ENCODE measurements at places on chromosomes 13 and 19.

DNA sequence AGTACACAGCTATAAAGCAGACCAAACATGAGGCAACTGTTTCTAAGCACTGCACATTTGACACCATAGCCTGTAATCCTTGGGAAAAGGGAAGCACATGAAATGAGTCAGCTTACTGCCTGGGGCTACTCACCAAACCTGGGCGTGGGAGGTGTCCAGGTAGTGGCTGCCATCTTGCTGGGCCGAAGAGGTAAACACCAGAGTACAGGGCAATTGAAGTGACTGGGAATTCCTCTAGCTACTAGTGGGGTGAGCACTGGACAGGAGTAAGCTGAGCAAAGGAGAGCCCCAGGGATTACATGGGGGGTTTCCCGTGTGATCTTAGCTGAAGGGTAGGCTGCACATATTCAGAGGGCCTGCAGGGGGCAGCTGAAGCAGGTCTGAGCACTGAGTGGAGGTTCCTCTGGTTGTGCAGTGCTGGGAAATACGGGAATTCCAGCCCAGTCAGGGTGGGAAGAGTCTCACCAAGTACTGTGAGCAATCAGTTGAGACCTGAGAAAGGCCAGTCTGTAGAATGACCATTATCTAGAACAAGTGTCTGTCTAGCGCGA is 140.5 kb downstream of the SLC7A1 start:
- DNase-seq = no peak

GRCh38 chr13:77038907-77039480 is 12.0 kb upstream of the FBXL3 start:
- DNase-seq = no peak

- no peak for DNase-seq
These were observed 43.6 kb upstream of the ZNF681 start for GRCh38 chr19:23802290-23802689.

GRCh38 chr19:4098493-4098892 is 25.4 kb downstream of the MAP2K2 start:
- no peak for DNase-seq

DNA sequence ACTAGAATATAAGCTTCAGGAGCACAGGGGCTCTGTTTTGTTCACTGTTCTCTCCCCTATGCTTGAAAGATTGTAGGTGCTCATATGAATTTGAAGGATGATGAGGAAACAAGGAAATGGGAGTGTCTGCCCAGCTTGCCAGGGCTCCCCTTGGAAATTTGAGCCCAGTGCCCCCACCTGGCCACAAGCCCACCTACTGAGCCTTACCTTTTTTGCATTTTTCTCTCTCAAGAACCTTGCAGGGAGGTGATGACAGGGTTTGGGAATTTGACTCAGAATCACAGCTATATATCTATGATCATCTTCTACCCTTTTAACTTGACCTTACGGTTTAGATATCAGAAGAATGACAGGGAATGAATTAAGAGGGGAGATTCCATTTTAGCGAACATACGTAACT is 33.8 kb downstream of the SERP2 start:
- no peak for DNase-seq

- no peak for DNase-seq
These were observed 80.9 kb upstream of the UQCRFS1 start for GRCh38 chr19:29293736-29294342.

- no peak for DNase-seq
These were observed 31.3 kb upstream of the ZMYM2 start for GRCh38 chr13:19927117-19927748.

GRCh38 chr19:2716722-2717637 is 4.2 kb downstream of the DIRAS1 start:
- DNase-seq = no peak

DNA sequence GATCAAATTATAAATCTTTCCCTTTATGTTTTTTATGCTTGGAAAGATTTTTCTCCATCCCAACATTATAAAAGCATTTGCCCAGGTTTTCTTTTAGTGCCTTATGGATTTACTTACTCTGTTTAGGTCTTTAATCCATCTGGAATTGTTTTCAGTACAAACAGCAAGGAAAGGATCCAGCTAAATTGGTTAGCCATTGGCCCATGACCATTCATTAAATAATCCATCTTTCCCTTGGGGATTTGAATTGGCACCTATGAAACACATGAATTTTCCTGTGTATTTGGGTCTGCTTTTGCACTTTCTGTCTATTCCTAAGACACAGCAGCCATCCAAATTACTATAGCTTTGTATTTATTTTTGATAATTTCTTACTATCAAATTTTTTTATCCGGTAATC is 28.8 kb upstream of the SHKBP1 start:
- no peak for DNase-seq

DNA sequence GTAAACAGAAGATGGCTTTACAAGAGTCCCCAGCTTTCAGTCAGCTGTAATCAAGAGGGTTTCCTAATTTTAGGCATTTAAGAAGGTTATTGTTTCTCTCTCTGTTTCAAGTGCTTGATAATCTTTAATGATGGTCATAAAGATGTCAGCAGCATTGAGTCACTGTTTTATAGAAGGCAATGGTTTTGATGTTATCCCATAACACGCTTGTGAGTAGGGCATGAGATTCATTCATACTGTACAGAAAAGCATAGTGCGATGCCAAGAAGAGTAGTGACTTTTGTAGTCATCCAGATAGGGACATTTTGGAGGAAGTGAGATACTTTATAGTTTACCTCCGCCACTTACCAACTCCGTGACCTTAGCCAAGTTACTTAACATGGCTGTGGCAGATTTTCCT is 364.2 kb upstream of the SLC10A2 start:
- DNase-seq = no peak

DNA sequence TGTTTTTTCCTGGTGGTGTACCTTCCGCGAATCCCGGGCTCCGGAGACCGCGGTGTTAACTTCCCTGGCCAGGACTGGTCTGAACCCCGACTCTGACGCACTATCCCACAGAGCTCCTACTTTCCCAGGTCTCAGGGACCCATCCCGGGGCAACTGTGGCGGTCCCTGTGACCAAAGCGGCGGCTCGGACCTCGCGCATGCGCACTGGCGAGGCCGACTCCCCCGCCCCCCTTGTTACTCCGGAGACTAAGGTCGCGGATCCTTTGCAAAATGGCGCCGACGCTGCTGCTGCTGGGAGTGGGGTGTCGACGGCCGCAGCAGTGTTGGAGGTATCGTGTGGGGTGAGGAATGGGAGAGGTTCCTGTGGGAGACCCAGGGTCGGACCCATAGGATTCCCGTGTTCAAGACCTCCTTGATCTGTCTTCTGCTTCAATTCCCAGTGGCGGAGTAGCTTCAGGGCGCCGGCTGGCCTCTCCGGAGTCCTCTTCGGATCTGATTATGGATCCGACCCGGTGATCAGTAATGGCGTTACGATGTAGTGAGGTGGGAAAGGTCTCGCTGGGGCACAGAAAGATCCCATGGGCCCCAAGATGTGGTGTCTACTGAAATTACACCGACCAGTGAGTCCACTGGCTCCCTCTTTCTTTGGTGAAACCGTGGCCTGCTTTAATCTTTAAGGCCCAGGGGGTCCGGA is 66.6 kb upstream of the ZNF527 start:
- DNase-seq = no peak

DNA sequence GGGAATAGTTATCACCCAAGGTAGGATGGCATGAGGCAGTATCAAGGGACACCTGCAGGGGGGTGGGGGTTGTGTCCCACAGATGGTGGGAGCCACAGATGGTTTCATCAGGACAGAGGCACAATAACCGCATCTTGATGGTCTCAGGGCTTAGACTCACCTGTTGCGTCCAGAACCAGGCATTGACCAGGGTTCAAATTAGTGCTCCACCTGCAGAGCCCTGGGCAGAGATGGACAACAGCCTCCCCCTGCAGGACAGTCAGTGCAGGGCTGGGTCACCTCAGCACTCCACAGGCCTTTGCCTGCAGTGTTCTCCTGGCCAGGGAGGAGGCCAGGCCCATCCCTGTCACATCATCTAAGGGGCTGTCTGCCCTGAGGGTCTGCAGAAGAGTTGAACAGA is 14.5 kb upstream of the CEACAM1 start:
- DNase-seq = no peak

DNA sequence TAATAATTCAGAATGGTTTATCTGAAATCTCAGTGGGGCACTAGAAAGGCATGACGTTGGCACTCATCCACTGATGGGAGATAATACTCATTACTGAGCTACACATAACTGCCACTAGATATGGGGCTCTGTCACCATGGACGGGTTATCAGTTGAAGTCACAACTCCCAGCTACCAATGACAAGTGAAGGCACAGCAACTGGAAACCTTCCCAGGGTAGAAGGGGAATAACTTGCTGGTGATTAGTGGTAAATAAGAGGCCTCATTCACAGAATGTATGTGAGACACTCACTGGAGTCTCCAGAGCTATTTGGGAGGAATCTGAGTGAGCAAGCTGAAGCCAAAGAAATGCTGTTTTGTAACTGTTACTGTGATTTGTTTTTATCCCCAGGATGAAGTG is 249.6 kb downstream of the ENOX1 start:
- DNase-seq = no peak

- no peak for DNase-seq
These were observed 18.4 kb upstream of the RUBCNL start for GRCh38 chr13:46405457-46405856.

- no peak for DNase-seq
These were observed 108.2 kb downstream of the GNG7 start for GRCh38 chr19:2594319-2594718.

DNA sequence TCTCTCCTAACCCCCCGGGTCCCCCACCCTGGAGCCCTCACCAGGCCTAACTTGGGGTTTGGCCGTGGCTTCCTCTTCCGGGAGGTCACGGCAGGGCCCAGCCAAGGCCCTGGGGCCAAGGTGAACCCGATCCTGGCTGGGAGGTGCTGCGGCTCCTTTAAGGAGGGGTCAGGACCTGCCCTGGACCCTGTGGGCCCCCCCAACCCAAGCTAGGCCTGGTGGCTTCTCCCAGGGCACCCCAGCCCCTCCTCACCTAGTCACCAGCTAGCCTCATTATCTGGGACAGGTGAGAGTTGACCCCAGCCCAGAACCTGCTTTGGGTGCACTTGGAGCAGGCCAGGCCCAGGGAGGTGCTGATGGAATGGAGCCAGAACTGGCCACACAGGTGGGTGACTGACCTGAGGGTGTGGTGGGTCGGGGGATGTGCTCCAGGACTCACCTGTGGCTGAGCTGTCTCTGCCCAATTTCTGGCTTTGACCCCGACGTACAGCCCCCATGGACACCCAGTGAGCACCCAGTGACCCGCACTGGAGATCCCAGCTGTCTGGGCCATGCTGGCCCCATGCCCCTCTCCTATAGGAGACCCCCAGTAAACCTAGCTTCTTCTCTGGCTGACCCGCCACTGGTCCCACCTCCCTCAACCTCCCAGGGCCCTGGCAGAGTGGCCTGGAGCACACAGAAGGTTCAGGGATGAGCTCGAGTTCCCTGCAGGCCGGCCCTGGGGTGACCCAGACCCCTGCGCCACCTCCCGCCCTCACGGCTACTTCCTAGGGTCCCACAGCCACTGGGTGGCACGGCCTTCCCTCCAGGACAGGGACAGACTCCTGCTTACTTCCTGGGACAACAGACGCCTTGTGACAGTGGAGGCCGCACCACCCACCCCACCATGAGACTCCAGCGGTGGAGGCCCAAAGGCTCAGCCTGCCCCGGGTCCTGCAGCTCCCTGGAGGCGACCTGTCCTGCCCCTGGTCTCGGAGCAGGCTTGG is 6.7 kb upstream of the MKNK2 start:
- DNase-seq = no peak

GRCh38 chr13:70407486-70407885 is 299.2 kb upstream of the KLHL1 start:
- no peak for DNase-seq

GRCh38 chr19:39531834-39532232 is 819 bp downstream of the EID2B start:
- DNase-seq = no peak

DNA sequence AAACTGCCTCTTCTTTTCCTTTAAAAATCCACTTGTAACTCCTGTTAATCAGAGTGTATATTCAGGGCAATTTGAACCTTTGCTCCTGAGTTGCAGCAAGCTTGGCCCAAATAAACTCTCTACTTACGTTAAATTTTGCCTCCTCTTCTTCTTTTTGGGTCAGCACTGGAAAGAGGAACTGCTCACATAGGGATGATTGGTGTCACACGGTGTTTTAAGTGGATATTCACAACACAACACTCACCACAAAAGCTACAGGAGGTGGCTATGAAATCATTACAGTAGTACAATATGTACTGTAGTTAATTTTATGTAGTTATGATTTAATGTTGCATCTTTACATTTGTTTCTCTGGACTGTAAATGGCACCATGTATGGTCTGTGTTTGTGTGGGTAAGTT is 96.8 kb upstream of the DOCK9 start:
- DNase-seq = no peak

GRCh38 chr13:77786695-77787287 is 89.3 kb downstream of the SLAIN1 start:
- no peak for DNase-seq

- DNase-seq = no peak
These were observed 12.4 kb upstream of the CNFN start for GRCh38 chr19:42402376-42403116.

- no peak for DNase-seq
These were observed 10.1 kb downstream of the C19orf38 start for GRCh38 chr19:10858204-10858828.

GRCh38 chr19:46704379-46705076 is 12.4 kb downstream of the PRKD2 start:
- peak; percentile 78 for DNase-seq

DNA sequence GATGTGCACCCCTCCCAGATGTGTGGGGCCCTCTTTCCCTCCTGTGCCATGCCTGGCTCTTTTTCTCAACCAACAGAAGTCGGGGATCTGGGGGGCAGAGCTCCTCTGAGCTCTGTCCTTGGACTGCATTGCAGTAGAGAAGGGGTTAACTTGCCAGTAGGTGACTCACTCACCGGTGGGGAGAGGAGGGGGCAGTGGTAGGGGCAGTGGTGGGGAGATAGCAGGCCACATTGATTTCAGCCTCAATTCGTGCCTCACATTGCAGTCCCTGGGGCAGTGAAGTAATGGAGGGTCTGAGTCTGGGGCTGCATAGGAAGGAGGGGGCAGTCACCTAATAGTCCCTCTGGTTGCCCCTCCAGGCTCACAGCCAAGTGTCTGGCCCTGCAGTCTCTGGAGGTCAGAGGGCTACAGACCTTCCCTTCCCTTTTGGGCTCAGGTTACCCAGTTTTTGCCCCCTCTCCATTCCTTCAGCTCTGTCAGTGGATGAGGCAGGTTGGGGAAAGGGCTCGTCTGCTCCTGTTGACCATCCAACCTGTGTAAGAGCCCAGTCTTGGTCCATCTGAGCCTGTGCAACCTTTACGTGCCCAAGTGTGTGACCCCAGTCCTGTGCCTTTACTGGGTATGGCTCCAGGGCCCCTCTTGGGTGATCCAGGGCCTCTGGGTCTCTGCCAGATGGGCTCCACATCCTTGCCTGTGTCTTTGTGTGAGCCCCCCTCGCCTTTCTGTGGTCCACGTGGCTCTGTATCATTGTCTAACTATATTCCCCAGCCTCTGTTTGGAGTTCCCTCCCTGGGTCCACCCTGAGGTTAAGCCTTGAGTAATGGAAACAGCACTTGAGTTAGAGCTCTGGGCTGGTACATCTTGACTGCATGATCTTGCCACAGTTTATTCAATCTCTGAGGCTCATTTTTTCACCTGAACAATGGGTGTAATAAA is 13.0 kb downstream of the CIC start:
- DNase-seq = no peak
